ENCODE measurements at places on chromosomes 5 and 9.
A peak's percentile ranks its signal among the peaks of the same experiment; 100 is the strongest.

GRCh38 chr5:163506095-163506457 is 657 bp downstream of the MAT2B start:
- DNase-seq = no peak

DNA sequence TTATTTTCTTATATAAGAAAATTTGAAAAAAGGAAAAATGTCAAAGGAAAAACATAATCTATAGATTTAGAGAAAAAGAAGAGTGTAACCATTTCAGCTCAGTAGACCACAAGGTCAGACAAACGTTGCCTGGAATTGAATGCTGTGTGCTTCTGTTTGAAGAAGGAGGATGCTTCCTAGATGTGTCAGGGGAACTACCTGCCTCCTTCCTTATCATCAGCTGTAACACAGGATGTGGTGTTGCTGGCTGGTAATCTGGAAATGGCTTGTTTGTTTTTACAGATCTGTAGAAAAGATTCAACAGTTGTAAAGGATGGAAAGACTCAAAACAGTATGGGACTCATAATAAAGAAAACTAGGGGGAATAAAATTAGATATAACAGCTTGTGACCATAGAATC is 160.7 kb upstream of the MEF2C start:
- peak; percentile 33 for DNase-seq

DNA sequence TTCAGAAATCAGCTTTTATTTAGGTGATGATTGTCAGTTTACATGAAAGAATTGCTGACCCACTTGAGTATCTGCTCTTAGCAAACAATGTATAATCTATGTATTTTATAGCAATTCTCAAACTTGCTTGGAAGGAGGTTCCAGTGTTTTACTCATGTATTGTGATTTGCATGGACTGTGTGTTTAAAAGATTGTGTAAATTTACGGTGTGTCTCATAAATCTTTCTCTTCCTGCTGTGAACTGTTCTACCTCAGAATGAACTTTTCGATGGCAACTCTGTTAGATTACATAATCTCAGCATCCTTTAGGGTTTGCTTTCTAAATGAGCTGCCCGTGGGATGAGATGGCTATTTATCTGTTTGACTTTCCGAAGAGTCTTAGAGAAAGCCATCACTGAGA is 122.5 kb downstream of the MEF2C start:
- peak; percentile 19 for DNase-seq

DNA sequence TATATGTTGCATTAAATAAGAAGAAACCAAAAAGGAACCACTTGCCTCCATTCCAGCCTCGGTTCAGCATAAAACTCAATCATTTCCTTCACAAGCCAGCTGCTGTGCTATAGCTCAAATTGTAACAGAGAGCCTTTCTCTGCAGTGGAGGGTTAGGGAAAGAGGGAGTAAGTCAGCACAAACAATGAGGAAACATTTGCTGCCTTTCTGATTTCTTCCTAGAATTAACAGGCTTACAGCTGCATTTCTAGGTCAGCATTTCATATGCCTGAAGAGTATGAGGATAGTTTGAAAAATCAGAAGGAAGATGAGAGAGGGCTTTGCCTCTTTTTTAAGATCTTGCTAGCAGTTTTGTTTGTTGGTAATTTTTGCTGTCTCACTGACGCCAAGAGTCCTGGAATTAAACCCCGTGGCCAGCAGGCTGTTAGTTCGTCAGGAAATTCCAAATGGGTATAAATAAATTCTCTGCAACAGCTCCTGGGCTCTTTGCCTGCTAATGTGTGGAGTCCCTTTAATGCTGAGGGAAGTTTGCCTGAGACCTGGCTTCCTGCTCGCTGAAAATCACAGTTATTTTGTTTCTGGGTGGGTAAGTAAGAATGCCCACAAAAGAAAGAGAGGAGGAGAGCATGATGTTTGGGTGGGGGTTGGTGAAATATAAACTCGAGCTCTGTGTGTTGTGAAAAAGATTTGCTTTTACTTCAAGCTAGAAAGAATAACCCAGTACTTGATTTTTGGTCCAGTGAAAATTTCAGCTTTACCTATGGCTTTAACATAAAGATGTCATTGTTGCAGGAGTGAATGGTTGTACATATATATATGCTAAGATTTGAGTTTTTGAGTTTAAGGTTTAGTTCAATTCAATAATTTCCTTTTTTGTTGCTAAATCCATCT is 148.1 kb upstream of the DMRT1 start:
- peak; percentile 91 for DNase-seq

DNA sequence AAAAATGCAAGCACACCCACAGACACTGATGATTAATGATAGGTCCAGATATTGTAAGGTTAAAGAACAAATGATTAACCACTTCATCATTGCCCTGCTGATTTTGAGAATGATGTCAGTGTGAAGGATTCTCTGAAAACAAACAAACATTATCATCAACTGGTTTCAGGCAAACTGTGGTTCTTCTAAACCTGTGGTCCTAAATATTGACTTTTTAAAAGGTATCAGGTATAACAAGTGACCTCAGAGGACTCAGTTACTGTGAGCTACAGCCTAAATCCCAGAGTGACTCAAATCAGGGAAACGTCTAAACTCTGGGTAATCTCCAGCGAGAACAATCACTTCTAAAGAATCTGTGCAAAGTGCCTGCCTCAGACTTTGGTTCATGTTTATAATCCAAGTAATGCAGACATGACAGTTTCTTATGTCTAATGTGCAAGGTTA is 172.3 kb upstream of the CDH6 start:
- DNase-seq = no peak

DNA sequence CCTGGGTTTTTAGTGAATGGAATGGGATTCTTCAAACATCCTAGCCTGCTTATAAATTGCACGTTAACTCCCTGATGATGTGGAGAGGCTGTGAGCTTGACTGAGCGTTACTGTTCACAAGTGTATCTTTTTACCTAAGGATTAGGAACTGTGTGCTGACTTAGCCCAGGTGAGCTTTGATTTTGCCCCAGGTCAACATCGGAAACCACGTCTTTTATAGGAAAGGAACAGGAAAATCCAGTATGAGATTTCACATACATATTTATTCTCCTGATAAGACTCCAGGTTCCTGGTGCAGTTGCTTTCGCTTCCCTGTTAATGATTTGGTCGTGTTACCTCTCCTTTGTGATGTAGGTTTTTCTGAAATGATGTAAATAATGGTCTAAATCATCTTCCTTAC is 103.2 kb upstream of the BASP1 start:
- no peak for DNase-seq

DNA sequence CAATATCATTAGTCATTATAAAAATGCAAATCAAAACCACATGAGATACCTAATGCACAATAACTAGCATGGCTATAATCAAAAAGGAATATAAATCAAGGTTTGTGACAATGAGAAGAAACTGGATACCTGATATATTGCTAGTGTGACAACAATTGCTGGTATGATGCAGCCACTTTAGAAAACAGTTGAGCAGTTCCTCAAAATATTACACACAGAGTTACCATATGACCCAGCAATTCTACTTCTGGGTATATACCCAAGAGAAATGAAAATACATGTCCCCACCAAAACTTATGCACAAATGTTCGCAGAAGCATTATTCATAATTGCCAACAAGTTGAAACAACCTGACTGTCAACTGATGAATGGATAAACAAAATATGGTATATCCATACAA is 339.7 kb upstream of the POU5F2 start:
- no peak for DNase-seq

DNA sequence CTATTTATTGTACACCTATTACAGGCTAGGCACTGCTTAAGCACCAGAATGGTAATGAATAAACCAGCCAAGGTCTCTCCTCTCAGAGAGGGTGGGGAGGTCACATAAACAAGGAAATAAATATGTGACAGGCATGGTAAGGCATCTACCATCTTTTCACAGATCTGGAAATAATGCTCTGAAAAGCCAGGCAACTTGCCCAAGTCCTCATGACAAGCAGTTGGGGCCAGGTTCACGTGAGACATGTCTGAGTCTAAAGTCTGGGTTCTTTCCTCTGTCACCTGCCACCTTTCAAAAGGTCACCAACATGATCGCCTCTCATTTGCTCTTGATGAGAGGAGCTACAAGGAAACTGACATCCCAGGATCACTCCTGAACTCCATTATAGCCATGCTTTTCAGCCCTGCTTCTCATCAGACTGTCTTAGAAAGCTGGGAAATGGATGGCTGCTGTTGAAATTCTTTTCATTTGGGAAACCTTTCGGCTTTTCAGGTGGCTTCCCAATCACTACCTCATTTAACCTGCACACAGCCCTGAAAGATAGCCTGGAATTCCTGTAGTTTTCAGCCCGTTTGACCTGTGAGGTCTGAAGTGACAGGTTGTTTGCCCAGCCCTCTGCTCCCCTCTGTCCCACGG is 123.1 kb downstream of the CRB2 start:
- DNase-seq = no peak

DNA sequence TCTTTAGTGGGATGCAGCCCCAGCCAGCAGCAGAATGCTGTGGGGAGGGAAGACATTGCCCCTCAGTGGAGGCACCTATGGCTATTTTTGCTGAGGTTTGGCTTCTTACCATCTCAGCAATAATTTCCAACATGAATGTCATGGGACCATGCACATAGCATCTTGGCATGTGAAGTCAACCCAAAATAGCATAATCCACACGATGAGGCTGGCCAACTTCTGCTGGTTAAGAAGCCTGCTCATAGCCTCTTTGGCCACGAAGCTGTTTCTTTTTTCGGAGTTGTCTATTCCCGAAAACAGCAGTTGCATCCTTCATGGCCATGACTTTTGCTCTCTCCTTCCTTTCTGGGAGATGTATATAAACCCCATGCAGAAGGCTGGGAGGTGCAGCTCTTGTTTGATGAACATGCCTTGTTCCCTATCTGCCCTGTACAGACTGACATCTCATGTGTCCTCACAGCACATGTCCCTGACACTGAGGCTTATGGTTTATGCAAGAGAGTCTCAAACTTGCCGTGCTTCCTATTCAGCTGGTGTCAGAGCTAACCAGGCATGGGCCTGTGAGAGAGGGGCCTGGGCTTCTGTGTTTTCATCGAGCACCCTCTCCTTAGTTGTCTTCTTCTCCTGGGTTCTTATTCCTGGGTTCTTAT is 45.3 kb downstream of the SYK start:
- DNase-seq = no peak

DNA sequence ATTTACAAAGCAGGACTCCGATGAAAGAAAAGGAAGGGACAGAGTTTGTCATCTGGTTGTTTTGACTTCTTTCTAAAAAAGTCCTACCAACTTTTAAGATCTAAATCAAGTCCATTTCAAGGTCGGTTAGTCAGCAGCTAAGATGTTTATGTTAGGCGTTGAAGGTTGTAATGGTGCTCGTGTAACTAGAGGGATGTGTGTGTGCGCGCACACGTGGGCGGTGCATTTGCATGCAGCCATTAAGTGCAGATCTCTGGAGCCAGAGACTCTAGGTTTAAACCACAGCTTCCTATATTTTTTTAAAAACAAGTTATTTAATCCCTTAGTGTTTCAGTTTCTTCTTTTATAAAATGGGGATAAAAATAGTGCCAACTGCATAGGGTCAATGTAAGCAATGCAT is 77.0 kb upstream of the SMIM32 start:
- DNase-seq = no peak

GRCh38 chr9:19404283-19405075 is 4.3 kb upstream of the ACER2 start:
- DNase-seq = no peak

- no peak for DNase-seq
These were observed 34.3 kb downstream of the GPR107 start for GRCh38 chr9:130088051-130088450.

DNA sequence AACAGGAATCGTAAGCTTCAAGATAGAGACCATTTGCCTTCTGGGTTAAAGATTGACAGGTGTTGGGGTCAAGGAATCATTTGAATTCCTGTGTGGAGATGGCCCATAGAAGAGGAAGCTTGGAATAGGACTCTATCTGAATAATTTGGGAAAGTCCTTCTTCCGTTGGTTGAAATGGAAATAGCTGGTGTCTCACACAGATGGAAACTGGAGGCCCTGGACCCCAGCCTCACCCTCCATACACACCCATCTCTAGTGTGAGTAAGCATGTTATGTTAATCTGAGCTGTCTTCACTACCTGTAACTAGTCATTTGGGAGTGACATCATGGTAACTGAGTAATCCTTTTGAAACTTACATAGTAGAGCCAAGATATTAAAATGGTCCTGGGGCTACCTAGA is 184.4 kb downstream of the CD180 start:
- DNase-seq = peak; percentile 49

DNA sequence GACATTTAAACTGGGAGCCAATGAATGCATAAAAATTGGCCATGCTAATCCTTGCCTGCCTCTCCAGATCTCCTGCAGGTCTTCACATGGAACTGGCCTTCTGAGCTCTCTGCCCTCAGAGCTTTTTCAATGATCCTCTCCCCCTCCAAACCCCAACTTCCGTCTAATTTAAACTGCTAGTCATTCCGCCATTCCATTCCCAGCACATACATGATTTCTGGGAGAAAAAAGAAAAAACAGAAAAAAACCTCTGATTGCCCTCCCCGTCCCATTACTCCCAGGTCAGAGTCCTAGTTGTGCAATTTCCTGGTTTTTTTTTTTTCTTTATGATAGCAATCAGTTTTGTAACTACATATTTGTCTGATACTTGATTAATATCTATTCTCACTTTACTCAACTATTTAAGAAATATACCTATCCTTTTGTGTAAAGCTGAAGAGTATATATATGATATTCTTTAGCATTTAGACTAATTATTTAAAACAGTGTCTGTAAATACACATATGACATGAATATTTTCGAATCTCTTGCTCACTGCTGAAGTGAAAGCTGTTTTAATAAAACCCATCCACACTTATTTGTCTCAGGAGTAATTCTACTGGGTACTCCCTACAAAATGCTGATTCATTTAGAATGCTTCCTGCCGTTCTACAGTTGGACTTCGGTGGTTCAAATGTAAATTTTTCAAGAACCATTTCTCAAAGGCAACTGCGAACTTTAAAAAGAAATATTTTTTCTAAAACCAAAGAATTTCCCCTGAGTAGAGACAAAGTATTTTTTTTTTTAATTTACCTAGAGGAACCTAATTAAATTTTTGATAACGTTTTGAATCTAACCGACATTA is 1.6 kb downstream of the HINT1 start:
- peak; percentile 29 for DNase-seq

GRCh38 chr9:131028221-131028884 is 19.4 kb downstream of the LAMC3 start:
- DNase-seq = no peak

- peak; percentile 54 for DNase-seq
These were observed 6.9 kb downstream of the LPCAT1 start for GRCh38 chr5:1516615-1517601.

Data from fibroblast of skin of right quadriceps (primary cell).